Stimulated activated CD8-positive, alpha-beta memory T cell treated with anti-CD3 and anti-CD28 coated beads, Interleukin-4, amount 100 ng/mL, for 1 hour (primary cell): ENCODE measurements at places on chromosomes 2 and 18.

DNA sequence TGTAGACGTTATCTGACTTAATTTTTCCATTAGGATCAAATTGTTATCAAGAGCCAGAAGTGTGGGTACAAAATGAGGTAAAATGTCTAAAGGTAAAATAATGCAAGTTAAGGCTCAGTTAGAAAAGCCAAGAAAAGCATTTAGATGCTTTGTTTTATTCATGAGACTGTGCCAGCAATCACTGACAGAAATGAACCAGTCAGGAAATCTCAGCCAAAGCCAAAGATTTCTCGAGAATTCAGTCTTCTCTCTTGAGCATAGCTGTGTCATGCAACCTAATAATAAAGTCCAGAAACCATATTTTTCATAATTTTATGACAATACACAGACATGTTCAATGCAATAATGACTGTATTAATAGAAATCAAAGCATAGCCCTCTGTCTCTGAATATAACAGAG is 43.5 kb upstream of the ZNF397 start:
- DNase-seq = no peak

- DNase-seq = no peak
These were observed 99.8 kb downstream of the SMAD7 start for GRCh38 chr18:48850822-48851598.

DNA sequence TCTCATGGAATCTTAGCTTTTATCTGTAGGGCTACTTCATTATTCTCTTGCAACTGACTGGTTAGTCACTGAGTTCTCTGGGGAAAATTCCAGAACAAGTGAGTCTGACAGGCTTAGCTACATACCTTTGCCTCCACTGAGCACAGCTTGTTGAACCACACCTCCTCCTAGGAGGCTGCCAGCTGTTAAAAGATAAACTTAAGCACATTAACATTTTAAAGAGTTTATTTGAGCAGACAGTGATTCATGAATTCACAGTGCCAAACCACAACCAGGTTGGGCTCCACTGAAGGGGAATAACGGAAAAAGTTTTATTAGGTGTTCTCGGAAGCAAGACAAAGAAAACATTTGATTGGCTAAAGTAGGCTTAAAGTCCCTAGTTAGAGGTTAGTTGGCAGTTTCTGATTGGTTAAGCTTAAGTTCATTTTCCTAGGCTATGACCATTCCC is 12.5 kb upstream of the SLC38A11 start:
- DNase-seq = no peak

DNA sequence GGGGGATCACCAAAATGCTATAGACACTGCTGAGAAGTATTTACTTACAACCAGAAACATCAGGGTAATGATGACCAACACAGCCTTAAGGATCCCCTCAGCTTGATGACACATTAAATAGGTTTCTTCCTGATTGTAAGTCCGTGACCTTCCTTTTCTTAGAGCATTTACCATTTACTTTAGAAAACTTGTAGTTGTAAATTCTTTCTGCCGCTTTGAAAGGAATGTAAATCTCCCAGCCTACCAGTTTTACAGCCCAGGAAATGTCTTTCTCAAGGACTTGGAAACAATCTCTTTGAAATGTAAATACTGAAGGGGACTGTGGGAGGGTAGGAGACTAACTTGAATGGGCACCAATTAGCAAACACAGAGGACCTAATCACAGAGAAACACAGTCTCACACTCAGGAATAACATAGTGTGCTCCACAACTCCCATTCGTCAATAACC is 278.6 kb downstream of the DSC3 start:
- DNase-seq = no peak

DNA sequence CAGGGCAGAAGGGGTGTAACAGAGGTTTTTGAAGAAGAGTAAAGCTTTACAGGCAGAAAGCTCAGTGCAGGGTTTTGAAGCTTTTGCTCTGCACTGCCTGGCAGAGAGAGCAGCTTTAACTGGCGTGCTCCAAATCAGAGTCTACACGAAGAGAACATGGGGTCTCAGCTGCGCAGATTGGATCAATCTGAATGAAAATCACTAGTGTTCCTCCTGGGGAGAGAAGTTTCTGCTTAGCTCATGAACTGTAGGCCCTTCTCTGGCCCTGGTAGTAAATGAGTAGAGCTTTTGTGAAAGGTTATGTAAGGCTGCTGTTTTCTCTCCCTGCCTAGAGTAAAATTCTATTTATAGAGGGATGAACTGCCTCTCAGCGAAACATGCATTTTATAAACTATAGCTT is 13.6 kb downstream of the DCC start:
- no peak for DNase-seq

DNA sequence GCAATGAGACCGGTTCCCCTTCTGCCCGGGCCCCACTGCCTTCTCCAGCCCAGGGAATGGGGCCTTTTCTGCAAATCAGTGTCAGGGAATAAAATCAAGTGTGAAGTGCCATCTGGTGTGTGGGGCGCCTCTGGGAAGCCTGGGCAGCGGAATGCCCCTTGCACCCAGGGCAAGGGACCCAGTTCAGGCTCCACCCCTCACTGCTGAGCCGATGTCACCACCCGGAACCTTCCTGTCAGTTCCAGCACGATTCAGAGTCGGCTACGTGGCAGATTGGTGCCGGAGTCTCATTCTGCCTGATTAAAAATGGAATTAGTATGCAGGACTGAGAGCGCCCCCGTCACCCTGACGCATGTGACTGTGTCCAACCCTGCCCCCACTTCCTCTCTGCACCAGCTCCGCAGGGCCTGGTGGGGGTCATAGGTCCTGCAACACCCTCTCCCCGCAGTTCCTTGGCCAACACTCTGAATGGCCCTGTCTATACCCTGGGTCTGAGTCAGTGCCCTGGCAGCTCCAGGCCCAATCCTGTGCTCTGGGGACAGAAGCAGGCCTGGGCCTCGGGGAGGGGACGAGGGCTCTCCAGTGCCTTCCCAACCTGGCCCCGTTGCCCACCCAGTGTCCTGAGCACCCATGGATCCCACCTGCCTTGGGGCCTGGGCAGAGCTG is 8.2 kb upstream of the ALPI start:
- DNase-seq = no peak

GRCh38 chr2:237490009-237490711 is 3.1 kb downstream of the MLPH start:
- DNase-seq = no peak

- DNase-seq = no peak
These were observed 228.5 kb downstream of the RTP5 start for GRCh38 chr2:242098034-242098433.

- DNase-seq = no peak
These were observed 10.6 kb downstream of the POU3F3 start for GRCh38 chr2:104864280-104865095.

DNA sequence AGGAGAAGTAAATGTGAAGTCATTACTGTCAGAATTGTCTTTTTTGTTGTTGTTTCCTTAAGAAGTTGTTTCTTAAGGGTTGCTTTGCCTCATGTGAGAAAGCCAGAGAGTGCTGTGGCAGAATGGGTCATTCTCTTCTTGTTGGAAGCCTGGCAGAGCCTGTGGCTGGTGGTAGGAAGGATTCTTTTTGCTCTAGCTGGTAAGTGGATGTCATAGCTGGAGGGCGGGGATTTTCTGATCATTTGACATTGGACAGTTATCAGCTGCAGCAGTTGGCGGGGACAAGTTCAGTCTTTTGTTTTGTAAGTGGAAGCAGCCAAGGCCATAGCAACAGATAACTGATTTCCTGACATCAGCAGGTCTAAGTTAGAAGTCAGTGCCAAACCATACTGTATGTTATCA is 5.5 kb upstream of the RMDN2 start:
- no peak for DNase-seq

GRCh38 chr2:47014564-47015051 is 99.0 kb upstream of the MCFD2 start:
- no peak for DNase-seq

- DNase-seq = no peak
These were observed 73.6 kb downstream of the ASAP2 start for GRCh38 chr2:9280224-9280623.

DNA sequence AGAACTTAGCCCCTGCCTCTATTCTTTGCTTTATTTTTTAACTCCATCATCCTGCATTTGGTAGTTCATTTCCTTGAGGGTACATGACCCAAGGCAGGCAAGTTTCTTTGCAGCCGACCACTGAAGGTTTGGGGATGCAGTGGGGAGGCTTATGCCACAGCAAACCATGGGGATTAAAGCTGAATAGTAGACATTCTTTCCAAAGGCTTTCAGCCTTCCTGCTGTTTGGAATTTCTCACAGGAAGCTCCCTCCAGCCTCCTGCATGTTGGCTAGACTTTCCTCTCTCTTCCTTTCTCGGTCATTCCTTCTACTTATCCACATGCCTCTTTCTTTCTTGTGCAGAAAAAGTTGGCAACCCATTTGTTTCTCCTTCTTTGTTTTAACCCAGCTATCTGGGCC is 77.3 kb downstream of the SOCS6 start:
- DNase-seq = no peak

DNA sequence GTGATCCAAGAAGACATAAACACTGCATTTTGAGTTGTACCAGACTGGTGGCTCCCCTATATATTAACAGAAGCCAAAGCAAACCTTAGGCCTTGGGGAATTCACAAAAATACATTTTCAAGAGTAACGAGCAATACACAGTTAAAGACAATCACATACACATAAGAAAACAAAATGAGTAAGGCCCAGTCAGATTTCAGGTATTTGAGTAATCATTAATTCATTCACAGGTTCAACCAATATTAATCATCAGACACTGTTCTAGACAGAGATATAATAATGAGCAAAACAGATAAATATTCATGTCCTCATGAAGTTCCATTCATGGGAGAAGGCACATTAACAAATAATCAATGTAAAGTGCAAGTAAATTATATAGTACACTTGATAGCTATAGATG is 9.6 kb downstream of the STPG4 start:
- DNase-seq = no peak

GRCh38 chr2:2306878-2307277 is 24.2 kb downstream of the MYT1L start:
- no peak for DNase-seq

DNA sequence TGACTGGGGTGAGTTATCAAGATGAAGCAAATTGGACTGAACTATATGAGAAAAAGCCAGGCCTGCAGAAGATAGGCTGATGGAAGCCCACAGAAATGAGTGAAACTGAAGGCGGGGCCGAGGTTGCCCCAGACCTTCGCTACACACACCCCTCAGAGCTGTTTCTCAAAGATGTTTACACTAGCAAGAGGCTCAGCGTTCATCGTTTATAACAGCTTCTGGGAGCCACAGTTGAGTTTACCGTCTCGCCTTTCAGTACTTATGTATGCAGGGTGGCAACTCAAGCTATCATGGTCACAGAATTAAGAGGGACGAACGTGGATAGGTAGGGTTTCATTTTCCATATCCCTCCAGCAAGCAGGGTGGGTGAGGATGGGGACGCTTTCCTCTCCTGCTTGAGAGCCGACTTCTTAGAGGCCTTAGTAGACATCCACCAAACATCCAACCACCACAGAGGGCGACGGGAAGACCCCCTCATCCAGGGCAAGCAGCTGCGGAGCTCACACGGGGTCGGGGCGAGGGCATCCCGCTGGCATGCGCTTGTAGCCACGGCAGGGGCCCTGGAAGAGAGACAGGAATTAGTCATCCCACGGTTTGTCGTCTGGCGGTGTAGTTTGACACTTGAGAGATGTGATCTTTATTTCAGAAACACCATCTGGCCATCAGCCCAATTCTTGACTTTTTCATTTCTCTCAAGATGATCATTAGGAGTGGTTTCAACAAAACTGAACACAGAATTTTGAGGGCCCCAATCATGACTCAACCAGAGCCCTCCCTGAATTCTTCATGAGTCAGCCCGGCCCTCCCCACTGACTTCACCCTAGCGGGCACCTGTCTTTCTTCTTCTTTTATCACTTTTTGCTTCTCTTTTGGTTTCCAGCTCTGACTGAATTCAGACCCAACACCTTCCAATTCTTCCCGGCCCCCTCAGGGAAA is 109.1 kb upstream of the CTDP1 start:
- DNase-seq = no peak

- no peak for DNase-seq
These were observed 353.2 kb upstream of the CWC22 start for GRCh38 chr2:180360283-180360618.

DNA sequence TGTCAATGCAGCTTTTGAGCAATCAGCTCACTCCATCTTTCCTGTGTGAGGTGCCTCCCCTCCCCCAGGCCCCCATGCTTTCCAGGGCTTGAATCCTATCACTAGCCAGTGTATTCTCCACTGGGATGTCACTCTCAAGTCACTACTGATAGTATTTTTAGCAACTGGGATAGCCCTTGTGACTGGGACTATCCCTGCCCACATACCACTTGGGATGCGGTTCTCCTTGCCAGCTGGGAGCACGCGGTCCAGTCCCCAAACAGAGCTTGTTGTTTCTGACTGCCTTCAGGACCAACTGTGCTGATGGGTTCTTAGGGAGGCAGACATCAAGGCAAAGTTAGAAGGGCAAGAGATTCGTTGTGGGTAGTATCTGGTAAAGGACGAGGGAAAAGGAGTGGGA is 134.9 kb downstream of the FAM161A start:
- no peak for DNase-seq

GRCh38 chr2:159982842-159983785 is 79.3 kb downstream of the PLA2R1 start:
- no peak for DNase-seq

- DNase-seq = no peak
These were observed 73.7 kb downstream of the NCAPH start for GRCh38 chr2:96409081-96409819.

- no peak for DNase-seq
These were observed 80.6 kb downstream of the KLF7 start for GRCh38 chr2:207085110-207085509.

DNA sequence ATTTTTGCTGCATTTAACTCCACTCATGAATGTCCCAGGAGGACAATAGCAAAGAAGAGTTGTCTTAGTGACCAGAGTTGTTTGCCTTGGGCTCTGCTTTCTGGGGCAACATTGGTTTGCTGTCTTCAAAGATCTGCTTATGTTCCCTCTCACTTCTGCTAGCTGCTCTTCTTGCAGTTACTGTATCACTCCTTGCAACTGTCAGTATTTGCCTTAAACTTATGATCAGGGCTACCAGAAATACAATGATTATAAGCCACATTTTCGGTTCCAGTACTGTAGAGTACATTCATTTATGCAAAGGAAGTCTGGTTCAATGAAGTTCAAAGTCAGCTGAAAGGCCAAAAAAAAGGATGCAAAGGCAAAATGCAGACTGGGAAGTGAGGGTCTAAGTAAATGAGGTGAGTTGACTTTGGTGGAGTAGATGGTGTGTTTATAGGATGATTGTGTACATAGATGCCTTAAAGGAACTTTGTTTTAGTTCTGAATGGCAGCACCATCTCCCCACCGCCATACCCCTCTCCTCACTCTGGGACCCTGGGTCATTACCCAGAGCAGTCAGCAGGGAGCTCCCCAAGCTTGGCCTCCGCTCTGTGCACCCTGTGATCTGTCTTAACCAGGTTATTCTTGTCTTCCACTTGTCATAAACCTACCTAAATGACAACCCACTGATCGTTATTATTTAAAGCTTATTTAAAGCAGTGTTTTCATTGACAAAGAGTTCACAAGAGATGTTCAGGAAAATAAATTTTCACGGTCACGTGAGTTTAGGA is 236.0 kb downstream of the DOK6 start:
- DNase-seq = no peak

DNA sequence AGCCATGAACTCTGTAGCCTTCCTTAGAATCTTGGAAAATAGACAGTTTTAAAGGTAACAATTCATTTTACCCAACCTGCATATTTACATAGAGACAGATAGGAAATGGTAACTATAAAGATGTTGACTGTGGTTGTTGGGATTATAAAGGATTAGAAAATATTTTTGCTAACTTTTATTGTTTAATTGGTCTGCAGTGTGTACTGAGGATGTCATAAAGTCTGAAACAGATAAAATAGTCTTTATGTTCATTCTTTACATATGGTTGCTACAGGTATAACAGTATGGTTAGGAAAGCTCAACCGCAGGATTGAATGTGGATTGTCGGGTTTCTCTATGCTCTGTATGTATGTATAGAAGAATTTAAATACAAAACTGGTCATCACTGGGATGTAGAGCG is 7.3 kb upstream of the DTNA start:
- no peak for DNase-seq
